ENCODE measurements at places on chromosomes 4 and X. TPM values are rescaled to one million over a fixed set of nuclear protein-coding genes. Genes with fewer than 3 reads are reported as not detected.

The NUDT11 gene
- total RNA-seq, result 30.2 TPM

The TMSB15A gene
- total RNA-seq, result 37.7 TPM

The USP9X gene
- 79.8 TPM for total RNA-seq

The CENPVL1 gene
- total RNA-seq, result 2.0 TPM

The MAGEA1 gene
- not detected for total RNA-seq

The PLAC1 gene
- 0.59 TPM for total RNA-seq

The GPC4 gene
- 8.2 TPM for total RNA-seq

The FMR1NB gene
- not detected for total RNA-seq

The ADRA2C gene
- 7.5 TPM for total RNA-seq

The TMSB15B gene
- total RNA-seq, result 20.1 TPM

The GPR82 gene
- total RNA-seq, result 0.17 TPM

The CLDN22 gene
- 0.06 TPM for total RNA-seq
